ENCODE measurements at places on chromosomes 1 and 21.

DNA sequence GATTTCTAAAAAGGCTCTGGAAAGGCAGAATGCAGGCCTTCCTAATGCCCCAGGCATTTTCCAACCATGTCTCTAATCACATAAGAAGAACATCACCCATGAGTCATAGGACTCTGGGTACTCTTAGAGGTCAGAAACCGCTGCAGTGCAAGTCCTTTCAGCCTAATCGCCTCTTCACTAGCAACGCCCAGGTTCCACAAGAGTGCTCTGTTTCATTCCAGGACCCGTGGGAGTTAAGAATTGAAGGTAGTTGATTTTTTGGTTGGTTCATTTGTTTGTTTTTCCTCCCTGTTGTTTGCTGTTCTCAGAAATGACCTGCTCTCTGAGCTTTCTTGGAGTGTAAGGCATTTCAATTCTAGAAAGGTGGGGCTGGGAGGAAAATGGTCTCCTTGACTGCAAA is 123.2 kb downstream of the NR5A2 start:
- no peak for DNase-seq

DNA sequence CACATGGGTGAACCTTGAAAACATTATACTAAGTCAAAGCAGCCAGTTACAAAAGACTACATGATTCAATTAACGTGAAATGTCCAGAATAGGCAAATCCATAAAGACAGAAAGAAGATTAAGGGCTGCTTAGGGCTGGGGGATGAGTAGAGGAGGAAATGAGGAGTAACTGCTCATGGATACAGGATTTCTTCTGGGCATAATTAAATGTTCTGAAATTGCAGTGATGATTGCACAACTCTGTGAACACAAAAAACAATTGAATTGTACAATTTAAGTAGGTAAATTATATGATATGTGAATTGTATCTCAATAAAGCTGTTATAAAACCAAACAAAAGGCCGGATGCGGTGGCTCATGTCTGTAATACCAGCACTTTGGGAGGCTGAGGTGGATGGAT is 52.2 kb downstream of the RERE start:
- DNase-seq: no peak

DNA sequence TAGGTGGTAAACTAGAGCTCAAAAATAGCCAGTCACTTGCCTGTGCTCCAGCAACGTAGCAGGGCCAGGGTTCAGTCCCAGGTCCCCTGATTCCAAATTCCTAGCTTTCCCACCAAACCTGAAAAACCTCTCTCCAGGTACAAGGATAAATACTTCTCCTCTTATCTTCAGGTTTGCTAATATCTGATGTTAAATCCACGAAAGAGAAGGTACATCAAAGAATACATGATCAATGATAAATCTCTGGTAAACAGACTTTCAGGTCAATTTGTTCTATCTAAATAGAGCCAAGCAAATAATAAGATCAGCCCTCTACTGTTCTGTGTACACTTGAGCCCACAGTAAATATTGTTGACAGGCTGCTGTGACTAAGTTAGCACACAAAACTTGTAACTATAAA is 52.1 kb upstream of the AKT3 start:
- DNase-seq: no peak

GRCh38 chr1:82125119-82125518 is 324.4 kb downstream of the ADGRL2 start:
- no peak for DNase-seq

DNA sequence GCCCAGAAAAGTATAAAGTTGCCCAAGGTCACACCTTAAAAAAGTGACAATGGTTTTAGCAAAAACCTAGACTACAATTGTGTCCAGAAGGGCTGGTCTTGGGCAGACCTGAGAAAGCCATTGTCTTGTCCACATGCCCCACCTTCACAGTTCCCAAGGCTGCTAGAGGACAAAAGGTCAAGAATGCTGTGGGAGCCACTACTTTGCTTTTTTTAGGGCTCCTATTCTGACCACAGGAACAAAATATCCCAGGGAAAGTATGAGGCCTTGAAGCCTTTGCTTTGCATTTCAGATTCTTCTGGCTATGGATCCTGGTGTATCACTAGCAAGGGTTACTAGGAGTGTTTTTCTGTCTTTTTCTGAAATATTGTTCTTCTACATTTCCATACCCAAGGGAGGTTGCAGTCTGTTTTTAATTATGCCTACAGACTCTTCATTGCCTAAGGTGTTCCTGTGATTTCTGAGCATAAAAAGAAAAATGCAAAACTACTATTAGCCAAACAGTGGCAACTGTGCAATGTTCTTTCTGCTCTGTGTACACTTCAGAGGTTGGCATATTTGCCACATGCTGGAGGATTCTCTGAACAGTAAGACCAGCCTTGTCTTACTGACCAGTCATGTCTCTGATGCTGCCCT is 10.7 kb downstream of the C1orf162 start:
- DNase-seq: no peak

- no peak for DNase-seq
Observed at GRCh38 chr1:214503553-214503952, 47.8 kb downstream of the PTPN14 start.

GRCh38 chr1:48749068-48749467 is 27.6 kb downstream of the BEND5 start:
- no peak for DNase-seq

GRCh38 chr1:85576266-85576641 is 4.3 kb upstream of the CCN1 start:
- no peak for DNase-seq

DNA sequence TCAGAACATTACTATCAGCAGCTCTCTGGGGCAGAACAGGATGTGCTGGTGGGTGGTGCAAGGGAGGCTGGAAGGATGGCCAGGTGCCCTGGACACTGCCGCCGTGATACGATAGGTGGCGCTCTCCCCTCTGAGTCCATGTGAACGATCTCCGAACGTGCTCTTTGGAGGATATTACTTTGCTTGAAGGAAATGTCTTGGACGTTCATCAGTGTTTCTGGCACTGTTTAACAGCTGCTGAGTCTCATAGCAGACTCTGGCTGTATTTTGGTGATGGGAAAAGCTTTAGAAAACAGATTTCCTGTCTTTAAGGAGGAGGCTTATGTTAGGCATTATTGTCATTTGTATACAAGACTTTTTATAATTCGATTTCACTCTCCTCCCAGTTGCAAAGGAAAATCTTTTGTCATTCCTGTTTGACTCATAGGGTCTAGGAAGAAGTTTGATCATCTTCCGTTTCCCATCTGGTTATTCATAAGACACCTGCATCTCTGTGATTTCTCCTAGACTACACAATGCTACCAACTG is 386.2 kb upstream of the ADGRL2 start:
- no peak for DNase-seq
